Stimulated activated CD4-positive, alpha-beta T cell treated with anti-CD3 and anti-CD28 coated beads, Interleukin-12 subunit alpha, Interleukin-12 subunit beta, amount 100 ng/mL, for 48 hours (primary cell): ENCODE measurements at places on chromosomes 11 and 22.

DNA sequence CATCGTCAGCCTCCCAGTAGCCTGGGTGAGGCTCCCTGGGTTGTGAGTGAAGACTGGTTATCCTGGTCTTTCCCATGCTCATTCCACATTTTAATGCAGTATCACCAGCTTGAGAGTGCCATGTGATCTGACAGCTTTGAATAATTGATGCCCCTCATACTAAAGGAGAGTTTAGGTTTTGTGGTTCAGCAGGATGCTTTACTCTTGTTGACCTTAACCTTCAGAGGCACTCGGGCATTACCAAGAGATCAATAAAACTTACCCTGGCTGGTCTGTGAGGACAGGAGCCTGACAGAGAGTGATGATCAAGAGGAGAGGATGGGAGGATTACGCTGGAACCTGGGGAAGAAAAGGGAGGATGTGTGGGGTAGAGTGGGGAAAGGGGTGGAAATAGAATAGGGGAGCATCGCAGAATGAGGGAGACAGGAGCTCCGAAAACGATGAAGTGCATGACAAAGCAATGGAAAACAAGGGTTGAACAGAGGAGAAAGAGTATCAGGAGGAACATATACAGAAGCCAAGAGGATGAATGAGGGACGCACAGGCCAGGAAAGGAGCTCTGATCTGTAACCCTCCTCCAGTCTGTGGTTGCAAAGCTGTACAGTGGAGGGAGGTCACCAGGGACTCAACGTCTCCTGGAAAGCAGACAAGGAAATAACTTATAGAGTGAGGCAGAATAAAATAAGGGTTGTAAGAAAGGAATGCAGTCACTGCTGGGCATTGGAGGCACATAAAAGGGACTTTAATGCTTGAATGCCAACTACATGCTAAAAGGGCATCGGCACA, 594.5 kb downstream of the NTM start:
- DNase-seq: no peak

DNA sequence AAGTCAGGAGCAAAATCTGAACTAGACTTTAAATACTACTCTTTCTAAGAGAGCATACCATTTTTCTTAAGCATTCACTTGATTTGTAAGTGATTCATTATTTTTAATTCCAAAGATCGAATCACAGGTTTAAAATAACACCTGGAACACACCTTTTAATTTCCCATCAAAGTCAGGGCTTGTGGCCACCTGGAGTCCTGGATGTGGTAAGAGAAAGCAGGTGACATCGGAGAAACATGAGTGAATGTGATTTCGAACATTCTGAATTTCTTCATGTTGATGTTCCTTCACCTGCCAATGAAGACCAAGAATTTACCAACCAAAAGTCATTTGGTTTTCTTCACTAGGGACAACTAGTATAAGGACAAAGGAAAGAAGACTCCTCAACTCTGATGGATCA, 28.0 kb downstream of the ATL3 start:
- DNase-seq: no peak

- DNase-seq: no peak
Measured at GRCh38 chr11:109864834-109865547, 228.2 kb upstream of the ZC3H12C start.

- DNase-seq: no peak
Measured at GRCh38 chr11:87739766-87740165, 435.5 kb downstream of the RAB38 start.

DNA sequence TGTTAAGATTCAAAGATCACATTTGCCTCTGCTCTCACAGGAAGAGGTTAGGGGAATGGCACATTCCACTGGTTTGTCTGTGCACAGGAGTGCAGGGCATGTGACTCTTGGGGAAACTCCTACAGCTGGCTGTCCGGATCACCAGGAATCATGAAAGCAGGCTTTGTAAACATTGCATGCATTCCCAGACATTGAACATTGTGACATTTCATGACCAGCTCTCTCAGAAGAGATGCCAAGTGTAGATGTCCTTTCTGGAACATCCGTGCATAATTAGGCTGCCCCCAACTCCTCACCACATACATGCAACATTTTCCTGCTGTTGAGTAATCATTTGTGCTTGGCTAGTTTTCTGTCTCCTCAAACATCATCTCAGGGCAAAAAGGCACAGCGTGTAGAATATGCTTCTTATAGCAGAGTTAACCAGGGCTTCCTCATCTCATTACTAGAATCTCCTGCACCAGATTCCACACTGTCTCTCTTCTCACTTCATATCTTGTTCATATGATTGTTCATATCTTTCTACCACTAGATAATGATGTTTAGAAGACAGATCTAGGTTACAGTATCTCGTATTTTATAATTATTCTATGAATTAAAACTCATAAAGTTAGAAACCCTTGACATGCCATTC, 694.7 kb downstream of the NTM start:
- DNase-seq: no peak

DNA sequence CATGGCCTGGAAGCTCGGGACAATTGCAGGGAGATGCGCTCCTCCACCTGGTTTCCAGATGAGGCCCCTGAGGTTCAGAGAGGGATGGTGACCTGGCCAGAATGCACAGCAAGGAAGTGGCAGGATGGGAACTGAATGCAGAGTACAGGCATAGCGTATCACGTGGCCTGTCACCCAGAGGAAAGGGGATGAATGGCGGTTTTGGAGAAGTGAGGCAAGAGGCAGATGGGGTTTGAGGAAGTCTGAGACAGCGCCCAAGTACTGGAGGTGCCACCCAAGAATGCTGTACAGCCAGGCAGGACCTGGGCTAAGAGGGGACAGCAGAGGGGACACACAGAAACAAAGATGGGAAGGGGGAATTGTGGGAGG, 4.9 kb downstream of the RAB3IL1 start:
- DNase-seq: no peak
